Type B pancreatic cell (in vitro differentiated cells): ENCODE measurements at places on chromosomes 3 and 15. TPM values are rescaled to one million over a fixed set of nuclear protein-coding genes. Genes with fewer than 3 reads are reported as not detected.
A peak's percentile ranks its signal among the peaks of the same experiment; 100 is the strongest.

LRRC34 gene
- total RNA-seq = 2.7 and 4.0 TPM in 2 replicates

C3orf20 gene
- total RNA-seq = 0.12 and 0.24 TPM in 2 replicates

CASR gene
- total RNA-seq = 0.87 and 4.4 TPM in 2 replicates

DNA sequence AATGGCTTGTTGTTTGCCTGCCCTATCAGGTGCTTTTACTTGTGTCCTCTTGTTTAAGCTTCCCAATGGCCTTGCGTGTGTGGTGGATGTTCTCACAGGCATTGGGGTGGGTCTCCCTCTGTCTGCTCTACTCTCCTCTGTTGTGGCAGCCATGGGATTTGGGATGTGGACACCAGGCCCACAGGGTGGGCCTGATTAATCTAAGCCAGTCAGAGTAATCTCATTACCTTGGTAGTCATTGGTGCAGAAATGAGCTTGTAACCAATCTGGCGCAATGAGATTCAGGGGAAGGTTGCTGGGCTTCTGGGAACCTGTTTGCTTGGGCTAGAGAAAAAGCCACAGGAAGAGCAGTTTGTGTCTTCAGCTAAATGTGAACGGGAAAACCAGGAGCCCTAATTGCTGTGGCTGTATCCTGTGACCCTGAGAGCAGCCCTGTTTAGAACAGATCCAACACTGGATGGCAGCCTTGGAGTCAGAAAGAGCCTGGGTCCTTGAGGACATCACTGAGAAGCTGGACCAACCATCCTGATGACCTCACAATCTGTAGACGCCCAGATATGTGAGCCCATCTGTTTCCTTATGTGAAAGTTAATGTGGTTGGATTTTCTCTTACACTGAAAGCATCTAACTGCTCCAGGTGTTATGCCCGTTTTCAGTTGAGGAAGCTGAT is 157.3 kb upstream of the UBE2E1 start:
- H3K27ac ChIP-seq = peak overlapping the region; percentile 61
- DNase-seq = no peak

TRH gene
- 0.74 and 5.3 TPM in 2 replicates for total RNA-seq

RAF1 gene
- total RNA-seq = 81.6 and 92.1 TPM in 2 replicates

NAA80 gene
- 12.9 and 13.0 TPM in 2 replicates for total RNA-seq

PTH1R gene
- total RNA-seq = 63.0 and 83.1 TPM in 2 replicates

GRCh38 chr3:64251019-64251418 is 25.8 kb upstream of the PRICKLE2 start:
- peaks cover 46% of the 10 kb centered on the region for H3K4me1 ChIP-seq
- H3K27me3 ChIP-seq = no peaks in the 10 kb centered on the region
- no peak overlapping the region for H3K4me3 ChIP-seq
- H3K36me3 ChIP-seq = peaks cover 8% of the 10 kb centered on the region
- DNase-seq = no peak

- no peak overlapping the region for H3K4me3 ChIP-seq
- H3K4me1 ChIP-seq = peaks cover 16% of the 10 kb centered on the region
- DNase-seq = no peak
- no peaks in the 10 kb centered on the region for H3K27me3 ChIP-seq
- no peak overlapping the region for H3K27ac ChIP-seq
Measured at GRCh38 chr3:31095255-31095654, 200.8 kb upstream of the GADL1 start.

- H3K4me3 ChIP-seq = peak within 1 kb of the TSS; percentile 94
- H3K27me3 ChIP-seq = no peaks in the 10 kb centered on the region
- H3K36me3 ChIP-seq = no peaks in the 10 kb centered on the region
- peak; percentile 98 for DNase-seq
- peaks cover 23% of the 10 kb centered on the region for H3K4me1 ChIP-seq
Measured at GRCh38 chr15:48810414-48811324, at the start of gene CEP152. CEP152 (minus strand) TSS chr15:48811069; CDS start chr15:48805649, 5,420 bp downstream.

GRCh38 chr15:58313304-58313703 is 118.5 kb upstream of the LIPC start:
- H3K4me3 ChIP-seq = no peak overlapping the region
- H3K27ac ChIP-seq = no peak overlapping the region
- H3K4me1 ChIP-seq = peaks cover 5% of the 10 kb centered on the region
- no peaks in the 10 kb centered on the region for H3K27me3 ChIP-seq
- DNase-seq = no peak

- peak overlapping the region; percentile 98 for H3K27ac ChIP-seq
- peaks cover 11% of the 10 kb centered on the region for H3K36me3 ChIP-seq
- DNase-seq = no peak
- H3K4me3 ChIP-seq = peak overlapping the region; percentile 94
Measured at GRCh38 chr3:128879991-128880390, 571 bp downstream of the ACAD9 start.

GPR149 gene
- total RNA-seq = 0.14 TPM in 1 of 2 replicates, not detected in the other

ERICH6 gene
- total RNA-seq = not detected in 2 replicates

GRCh38 chr3:64342940-64343688 is 117.8 kb upstream of the PRICKLE2 start:
- DNase-seq = no peak
- H3K36me3 ChIP-seq = no peaks in the 10 kb centered on the region
- H3K4me1 ChIP-seq = peaks cover 73% of the 10 kb centered on the region
- H3K4me3 ChIP-seq = peak overlapping the region; percentile 4
- H3K27me3 ChIP-seq = peaks cover 3% of the 10 kb centered on the region

DNA sequence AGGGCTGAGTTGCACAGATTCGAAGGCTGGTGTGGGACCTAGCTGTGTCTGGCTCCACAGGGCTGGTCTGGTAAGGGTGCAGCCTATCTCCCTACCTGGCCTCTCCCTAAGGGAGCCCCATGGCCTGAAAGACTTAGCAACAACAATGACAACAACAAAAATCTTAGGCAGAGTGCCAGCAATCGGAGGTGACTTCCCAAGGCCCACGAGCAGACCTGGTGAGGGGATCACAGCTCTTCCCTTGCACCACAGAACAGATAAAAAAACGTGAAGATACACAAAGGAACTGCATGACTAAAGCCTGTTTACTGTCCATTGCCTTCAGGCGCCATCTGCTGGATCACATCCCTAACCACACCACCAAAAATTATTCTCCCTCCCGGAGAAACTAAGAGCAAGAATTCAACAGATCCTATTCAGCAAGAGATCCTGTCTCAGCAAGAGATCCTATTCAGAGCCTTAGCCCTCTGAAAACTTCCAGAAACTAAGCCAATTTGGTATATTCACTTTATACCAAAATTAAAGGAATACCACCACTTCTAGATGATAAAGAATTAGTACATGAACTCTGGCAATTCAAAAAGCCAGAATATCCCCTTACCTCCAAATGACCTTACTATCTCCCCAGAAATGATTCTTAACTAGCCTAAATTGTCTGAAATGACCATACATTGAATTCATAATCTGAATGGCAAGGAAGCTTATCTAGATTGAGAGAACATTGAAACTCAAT is 24.1 kb upstream of the OR5K4 start:
- no peaks in the 10 kb centered on the region for H3K36me3 ChIP-seq
- H3K27me3 ChIP-seq = peaks cover 30% of the 10 kb centered on the region
- no peak overlapping the region for H3K27ac ChIP-seq
- peaks cover 5% of the 10 kb centered on the region for H3K4me1 ChIP-seq
- no peak for DNase-seq

- H3K4me1 ChIP-seq = no peaks in the 10 kb centered on the region
- DNase-seq = no peak
- no peaks in the 10 kb centered on the region for H3K36me3 ChIP-seq
- H3K27me3 ChIP-seq = no peaks in the 10 kb centered on the region
- no peak overlapping the region for H3K27ac ChIP-seq
- H3K4me3 ChIP-seq = no peak overlapping the region
Measured at GRCh38 chr3:187982142-187982541, 171.8 kb upstream of the LPP start.

DNA sequence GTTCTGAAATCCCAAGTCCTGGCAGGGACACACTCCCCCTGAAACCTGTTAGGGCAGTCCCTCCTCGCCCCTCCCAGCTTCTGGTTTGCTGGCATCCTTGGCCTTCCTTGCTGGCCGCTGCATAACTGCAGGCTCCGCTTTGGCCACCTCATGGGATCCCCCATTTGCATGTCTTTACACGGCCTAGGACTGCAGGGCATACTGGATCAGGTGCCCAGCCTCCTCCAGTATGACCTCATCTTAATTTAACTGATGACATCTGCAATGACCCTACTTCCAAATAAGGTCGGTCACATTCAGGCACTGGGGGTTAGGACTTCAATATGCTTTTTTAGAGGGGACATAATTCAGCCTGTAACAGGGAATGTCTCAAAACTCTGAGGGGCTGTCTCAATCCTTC is 173.3 kb downstream of the RAB11A start:
- H3K27me3 ChIP-seq = peaks cover 10% of the 10 kb centered on the region
- no peaks in the 10 kb centered on the region for H3K36me3 ChIP-seq
- no peak for DNase-seq
- H3K4me1 ChIP-seq = peaks cover 26% of the 10 kb centered on the region
- peak overlapping the region; percentile 34 for H3K27ac ChIP-seq

DNA sequence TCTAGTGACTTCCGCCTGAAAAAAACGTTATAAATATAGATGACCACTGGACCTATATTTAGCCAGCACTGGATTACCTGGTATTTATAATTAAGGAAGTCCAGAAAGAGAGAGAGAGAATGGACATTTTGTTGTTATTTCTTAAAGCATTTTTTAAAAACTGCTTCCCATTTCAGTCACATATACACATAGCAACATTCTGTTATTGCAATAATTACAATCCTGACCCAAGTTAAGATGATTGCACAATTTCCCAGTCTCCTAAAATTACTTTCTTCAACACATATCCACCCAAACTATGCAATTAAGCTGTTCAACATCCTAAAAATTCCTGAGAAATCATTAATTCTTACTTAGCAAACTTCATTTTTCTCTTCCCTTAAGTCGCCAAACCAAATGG is 37.7 kb downstream of the PCSK6 start:
- H3K4me1 ChIP-seq = peaks cover 44% of the 10 kb centered on the region
- no peak overlapping the region for H3K27ac ChIP-seq
- DNase-seq = no peak
- H3K27me3 ChIP-seq = peaks cover 3% of the 10 kb centered on the region

DNA sequence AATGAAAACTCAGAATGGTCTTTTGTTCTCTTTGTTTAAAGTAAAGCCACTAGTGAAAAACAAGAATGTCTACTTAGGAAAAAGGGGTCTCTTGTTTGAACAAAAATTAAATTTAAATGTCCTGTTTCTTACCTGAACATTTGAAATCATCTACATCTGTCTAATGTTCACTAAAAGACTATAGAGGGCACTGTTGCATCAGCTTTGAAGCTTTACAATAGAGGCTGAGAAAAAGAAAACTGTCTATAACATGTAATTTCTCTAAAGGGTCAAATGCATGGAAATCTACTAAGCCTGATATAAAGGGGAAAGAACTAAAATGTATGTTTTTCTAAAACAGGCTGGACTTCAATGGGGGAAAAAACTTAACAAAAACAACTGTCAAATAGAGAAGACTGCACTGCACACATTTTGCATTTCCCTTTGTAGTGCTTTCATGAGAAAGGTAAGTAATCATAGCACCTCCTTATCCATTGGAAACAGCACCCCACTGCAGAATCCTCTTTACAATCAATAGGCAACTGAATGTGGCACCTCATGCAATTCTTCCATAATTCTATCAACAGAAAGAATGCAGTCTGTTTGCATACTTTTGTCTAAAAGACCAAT is 26.3 kb downstream of the DPH6 start:
- H3K4me1 ChIP-seq = peaks cover 23% of the 10 kb centered on the region
- no peaks in the 10 kb centered on the region for H3K27me3 ChIP-seq
- H3K27ac ChIP-seq = peak overlapping the region; percentile 4
- peaks cover 7% of the 10 kb centered on the region for H3K36me3 ChIP-seq
- H3K4me3 ChIP-seq = peak overlapping the region; percentile 55
- DNase-seq = no peak

- DNase-seq = no peak
- H3K4me1 ChIP-seq = peaks cover 15% of the 10 kb centered on the region
- no peaks in the 10 kb centered on the region for H3K36me3 ChIP-seq
Measured at GRCh38 chr3:86176445-86176784, 814.5 kb downstream of the VGLL3 start.

GPR27 gene
- 7.1 and 7.4 TPM in 2 replicates for total RNA-seq

DNA sequence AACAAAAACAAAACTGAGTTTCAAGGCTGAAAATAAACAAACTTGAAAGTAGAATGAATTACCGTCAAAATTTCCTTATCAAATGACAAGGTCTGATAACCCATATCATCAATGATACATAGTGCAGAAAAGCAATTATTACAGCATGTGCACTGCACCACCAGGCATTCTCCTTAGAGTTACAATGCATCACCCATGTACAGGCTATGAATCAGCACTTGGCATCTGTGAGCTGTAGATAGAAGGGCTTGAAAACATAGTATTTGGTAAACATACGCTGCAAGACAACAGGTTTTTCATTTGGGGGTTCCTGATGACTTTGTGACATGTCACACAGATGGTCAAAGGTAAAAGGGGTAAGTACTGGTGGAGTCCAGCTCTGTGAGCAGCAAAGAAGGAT is 265.1 kb downstream of the CTNNB1 start:
- DNase-seq = no peak
- H3K27me3 ChIP-seq = no peaks in the 10 kb centered on the region
- H3K27ac ChIP-seq = no peak overlapping the region

DNA sequence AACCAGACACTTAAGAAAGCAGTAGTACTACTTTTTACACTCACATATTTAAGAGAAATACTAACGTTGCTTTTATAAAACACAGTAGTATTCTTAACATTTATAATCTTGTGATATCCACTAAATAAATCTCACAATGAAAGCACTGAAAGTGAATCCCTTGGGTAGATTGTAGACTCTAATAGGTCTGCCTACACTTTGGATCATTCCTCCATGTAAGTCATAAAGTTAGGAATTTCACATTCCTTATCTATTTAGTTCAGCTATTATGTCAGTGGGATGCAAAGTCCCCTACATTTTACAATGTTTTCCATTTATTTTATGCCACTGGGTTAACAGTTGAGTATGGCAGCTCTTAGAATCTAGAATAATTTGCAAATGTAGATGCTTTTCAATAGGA is 330.7 kb downstream of the LSAMP start:
- H3K27ac ChIP-seq = no peak overlapping the region
- no peak overlapping the region for H3K4me3 ChIP-seq

DNA sequence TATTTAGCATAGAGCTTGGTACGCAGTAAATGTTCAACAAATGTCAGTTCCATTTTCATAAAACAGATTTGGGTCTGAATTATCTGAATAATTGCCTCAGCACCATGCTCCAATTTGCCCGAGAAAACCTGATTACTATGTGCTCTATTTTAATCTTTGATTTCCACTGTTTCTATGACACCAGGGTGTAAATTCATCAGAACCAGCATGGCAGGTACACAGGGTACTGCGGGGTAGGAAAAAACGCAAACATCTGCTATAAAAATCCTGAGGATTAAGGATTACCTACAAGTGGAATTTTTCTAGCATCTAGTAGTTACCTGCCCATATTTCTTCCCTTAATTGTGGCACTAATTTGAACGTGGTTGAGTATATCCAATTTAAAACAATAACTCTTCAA is 70.3 kb downstream of the RAD18 start:
- H3K4me1 ChIP-seq = peaks cover 6% of the 10 kb centered on the region
- no peak overlapping the region for H3K4me3 ChIP-seq
- H3K36me3 ChIP-seq = peaks cover 27% of the 10 kb centered on the region
- H3K27me3 ChIP-seq = no peaks in the 10 kb centered on the region
- no peak overlapping the region for H3K27ac ChIP-seq

GRCh38 chr3:108202834-108203233 is 19.4 kb downstream of the IFT57 start:
- no peaks in the 10 kb centered on the region for H3K27me3 ChIP-seq
- H3K4me3 ChIP-seq = no peak overlapping the region
- H3K27ac ChIP-seq = no peak overlapping the region
- H3K4me1 ChIP-seq = no peaks in the 10 kb centered on the region
- no peak for DNase-seq
- peaks cover 47% of the 10 kb centered on the region for H3K36me3 ChIP-seq

GRCh38 chr3:42070524-42070923 is 20.6 kb upstream of the TRAK1 start:
- H3K36me3 ChIP-seq = no peaks in the 10 kb centered on the region
- no peak overlapping the region for H3K4me3 ChIP-seq
- no peak for DNase-seq
